ENCODE measurements at places on chromosomes 13 and 19.

GRCh38 chr13:56528040-56528790 is 612.5 kb upstream of the PRR20A start:
- DNase-seq: no peak

DNA sequence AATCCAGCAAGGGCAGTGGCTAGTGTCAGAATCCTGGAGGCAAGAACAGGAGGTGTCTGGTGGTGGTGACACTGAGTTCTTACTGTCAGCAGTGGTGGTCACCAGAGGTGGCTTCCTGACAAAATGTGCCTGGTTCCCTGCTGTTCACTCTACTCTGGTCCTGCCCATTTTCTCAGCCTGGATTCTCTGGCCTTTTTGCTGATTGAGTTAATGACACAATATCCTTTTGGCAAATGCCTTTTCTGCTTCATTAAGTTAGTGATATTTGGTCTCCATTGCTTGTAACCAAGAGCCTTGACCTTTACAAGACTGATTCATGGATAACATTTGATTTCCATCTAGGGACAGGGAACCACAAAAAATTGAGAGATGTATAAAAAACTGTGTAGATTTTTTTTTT is 51.1 kb downstream of the RFC3 start:
- no peak for DNase-seq

- DNase-seq: no peak
These were observed 8.7 kb downstream of the NCLN start for GRCh38 chr19:3194106-3195087.

DNA sequence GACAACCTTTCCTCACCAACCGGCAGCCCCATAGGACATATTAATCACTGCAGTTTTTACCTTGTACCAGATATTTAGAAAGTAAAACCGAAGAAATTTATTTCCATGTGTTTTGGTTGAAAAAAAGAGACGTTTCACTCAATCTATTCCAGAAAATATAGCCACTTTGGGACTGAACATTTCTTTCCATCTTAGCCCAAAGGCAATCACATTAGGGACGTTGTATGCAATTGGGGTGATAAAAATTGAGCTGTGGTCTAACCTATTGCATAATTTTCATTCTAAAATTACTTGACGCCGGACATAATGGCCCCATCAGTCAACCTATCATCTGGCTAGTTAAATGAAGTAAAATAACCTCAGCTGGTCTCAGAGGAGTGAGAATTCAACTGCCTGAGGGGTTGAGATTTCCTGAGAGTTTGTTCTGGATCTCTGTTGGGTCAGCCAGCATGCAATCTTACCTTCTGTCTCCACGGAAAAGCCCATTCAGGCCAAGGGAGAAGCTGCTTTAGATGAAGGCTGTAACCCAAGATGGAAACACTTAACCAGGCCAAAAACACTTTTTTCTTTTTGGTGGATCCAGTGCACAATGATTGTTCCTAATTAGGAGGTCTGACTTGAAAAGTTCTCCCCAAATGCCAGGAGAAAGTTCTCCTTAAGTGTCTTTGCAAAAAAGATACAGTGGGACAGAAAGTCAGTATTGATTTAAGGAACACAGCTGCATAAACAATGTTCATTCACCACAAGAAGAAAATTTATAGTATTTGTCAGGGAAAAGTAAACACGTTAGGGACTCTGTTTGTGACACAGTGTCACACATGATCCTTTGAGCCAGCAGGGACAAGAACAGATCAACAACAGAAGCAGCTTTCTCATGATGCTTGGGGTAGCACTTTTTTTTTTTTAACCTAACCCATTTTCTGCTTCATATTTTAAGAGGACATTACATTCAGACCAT is 34.1 kb downstream of the DLEU7 start:
- DNase-seq: no peak

GRCh38 chr19:22422211-22422610 is at the start of gene ZNF98:
TSS of gene ZNF98 (minus strand) at chr19:22422346. CDS start at chr19:22422224, 122 bp downstream.
- DNase-seq: no peak

DNA sequence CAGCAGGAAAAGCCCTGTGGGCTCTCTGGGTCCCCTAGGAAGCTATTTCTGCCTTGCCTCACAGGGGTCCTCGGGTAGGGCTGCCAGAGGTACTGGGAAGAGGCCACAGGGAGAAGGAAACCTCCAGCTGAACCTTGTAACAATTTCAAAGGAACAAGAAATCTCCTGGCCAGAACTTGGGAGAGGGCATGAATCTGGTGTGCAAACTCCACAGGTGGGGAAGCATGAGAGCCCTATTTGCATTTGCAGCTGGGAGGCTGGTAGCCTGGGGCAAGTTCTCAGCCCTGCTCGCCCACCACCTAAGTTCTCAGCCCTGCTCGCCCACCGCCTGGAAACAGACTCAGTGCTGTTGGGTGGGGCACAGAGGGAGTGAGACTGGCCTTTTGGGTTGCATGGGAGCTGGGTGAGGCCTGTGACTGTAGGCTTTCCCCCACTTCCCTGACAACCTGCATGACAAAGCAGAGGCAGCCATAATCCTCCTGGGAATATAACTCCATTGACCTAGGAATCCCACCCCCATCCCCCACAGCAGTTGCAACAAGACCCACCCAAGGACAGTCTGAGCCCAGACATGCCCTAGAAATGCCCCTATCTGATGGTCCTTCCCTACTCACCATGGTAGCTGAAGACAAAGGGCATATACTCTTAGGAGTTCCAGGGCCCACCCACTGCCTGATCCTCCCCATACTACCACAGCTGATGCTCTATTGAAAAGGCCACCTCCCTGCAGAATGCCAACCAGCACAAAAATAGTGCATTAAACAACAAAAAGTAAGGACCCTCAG is 11.7 kb downstream of the UGGT2 start:
- DNase-seq: no peak

DNA sequence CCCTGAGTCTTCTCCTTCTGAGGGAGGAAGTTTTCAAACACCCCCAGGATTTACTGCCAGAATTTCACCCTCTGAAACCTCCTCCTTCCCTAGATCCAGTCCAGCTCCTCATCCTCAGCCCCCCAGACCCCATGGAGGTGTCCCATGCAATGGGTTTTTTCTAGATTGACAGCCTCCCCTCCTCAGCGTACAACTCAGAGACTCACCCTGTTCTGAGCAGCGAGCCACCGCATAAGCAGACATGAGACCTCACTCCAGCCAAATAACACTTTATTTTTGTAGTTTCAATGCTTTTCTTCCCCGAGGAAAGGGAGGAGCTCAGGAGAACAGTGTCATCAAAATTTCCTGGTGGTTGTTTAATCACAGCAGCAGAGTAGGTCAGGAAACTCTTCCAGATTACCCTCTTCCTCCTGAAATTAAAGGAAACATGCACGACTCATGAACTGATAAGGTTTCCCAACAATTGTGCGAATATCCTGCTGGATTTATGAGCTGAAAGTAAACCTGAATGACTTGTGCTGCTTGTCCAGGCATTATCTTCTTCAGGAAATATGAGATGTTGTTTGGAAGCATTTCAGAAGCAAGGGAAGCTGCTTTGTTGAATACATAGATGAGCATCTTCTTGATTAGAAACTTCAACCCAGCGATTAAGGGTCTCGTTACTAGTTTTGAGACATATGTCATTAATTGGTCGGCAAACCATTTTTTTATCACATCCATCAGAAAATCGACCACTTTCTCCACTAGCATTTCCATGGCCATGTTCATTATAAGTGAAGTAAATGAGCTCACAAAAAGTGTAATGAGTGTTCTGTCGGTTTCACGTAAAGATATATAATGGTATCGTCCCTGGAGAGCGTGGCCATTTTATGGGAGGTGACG is 36.2 kb downstream of the ERICH4 start:
- no peak for DNase-seq

DNA sequence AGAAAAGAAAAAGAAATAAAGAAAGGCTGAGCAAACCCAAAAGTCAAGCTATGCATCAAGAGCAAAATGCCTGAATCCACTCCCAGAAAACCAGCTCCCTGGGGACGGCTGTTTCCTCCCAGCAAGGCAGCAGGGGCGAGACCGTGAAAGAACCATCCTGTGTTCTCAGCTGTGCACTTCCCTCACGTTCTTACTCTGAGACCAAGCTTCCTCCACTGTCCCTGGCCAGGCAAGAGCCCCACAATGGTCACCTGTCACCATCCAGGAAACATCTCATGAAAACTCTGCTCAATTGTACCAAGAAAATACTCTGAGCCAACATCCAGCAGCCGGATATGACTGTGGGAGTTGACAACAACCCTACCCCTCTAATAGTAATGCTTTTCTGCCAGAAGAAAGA is 22.9 kb downstream of the RAB20 start:
- no peak for DNase-seq

GRCh38 chr19:15722956-15723355 is 4.9 kb upstream of the OR10H2 start:
- no peak for DNase-seq

DNA sequence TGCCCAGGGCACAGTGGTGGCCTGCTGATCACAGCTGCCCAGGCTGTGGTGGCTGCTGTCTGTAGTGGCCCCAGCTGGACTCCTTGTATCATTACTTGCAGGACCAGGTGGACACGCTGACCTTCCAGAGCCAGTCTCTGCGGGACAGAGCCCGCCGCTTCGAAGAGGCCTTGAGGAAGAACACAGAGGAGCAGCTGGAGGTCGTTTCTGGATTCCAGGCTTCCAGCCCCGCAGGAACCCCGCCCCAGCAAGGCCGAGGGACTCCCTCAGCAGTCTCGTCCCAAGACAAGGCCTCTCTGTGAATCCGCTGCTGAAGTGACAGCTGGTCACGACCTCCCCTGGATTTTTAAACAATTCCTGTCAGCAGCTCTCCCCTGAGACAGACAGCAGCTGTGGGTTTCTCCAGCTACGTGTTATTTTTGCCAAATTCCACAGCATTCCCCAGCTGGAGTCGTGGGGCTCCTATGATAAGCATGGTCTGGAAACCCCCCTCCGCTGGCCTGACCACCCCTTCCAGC is 98.3 kb downstream of the SLC7A1 start:
- DNase-seq: no peak

DNA sequence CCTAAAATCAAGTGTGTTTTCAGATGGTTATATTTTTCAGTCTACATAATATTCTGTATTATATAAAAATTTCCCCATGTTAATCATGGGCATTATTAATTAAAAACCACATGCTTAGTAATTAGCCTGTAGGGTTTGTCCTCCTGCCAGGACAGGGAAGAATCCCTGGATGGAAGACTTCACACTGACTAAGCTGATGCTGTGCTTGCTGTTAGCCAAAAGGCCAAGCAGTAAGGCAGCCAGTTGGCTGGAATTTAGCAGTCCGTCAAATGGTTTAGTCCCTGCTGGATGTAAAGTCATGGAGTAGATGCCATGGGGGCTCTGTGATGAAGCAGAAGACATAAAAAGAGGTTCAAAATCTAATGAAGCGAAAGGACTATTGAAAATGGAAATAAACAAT is 168.0 kb upstream of the OBI1 start:
- DNase-seq: no peak

GRCh38 chr13:93771782-93772181 is 545.2 kb downstream of the GPC6 start:
- DNase-seq: no peak

Measured in activated naive CD4-positive, alpha-beta T cell treated with Interleukin-2 at 50 U/mL for 16 hours (primary cell).